ENCODE measurements at places on chromosomes 13 and 19.

- H3K27ac ChIP-seq: no peak overlapping the region
- H3K36me3 ChIP-seq: no peaks in the 10 kb centered on the region
- H3K27me3 ChIP-seq: no peaks in the 10 kb centered on the region
- no peak for DNase-seq
- no peaks in the 10 kb centered on the region for H3K4me1 ChIP-seq
These were observed 162.6 kb downstream of the TEX29 start for GRCh38 chr13:111482806-111483620.

GRCh38 chr13:71906448-71906847 is 39.4 kb upstream of the DACH1 start:
- no peaks in the 10 kb centered on the region for H3K27me3 ChIP-seq
- no peak overlapping the region for H3K4me3 ChIP-seq
- no peak for DNase-seq
- H3K36me3 ChIP-seq: no peaks in the 10 kb centered on the region
- no peaks in the 10 kb centered on the region for H3K4me1 ChIP-seq
- H3K27ac ChIP-seq: no peak overlapping the region

- no peak for DNase-seq
- peaks cover 14% of the 10 kb centered on the region for H3K4me1 ChIP-seq
- no peak overlapping the region for H3K27ac ChIP-seq
These were observed 3.1 kb downstream of the TRIR start for GRCh38 chr19:12731337-12731736.

- no peaks in the 10 kb centered on the region for H3K27me3 ChIP-seq
- no peaks in the 10 kb centered on the region for H3K36me3 ChIP-seq
- H3K4me3 ChIP-seq: no peak overlapping the region
- H3K27ac ChIP-seq: no peak overlapping the region
- DNase-seq: no peak
These were observed 1289.4 kb downstream of the PCDH9 start for GRCh38 chr13:65940720-65941119.

- H3K27ac ChIP-seq: no peak overlapping the region
- no peaks in the 10 kb centered on the region for H3K36me3 ChIP-seq
- DNase-seq: no peak
- no peak overlapping the region for H3K4me3 ChIP-seq
- no peaks in the 10 kb centered on the region for H3K27me3 ChIP-seq
- H3K4me1 ChIP-seq: peaks cover 7% of the 10 kb centered on the region
These were observed 6.2 kb downstream of the ABCC4 start for GRCh38 chr13:95295026-95295425.

GRCh38 chr13:42035905-42036521 is 12.4 kb upstream of the DGKH start:
- H3K27ac ChIP-seq: no peak overlapping the region
- DNase-seq: no peak
- peaks cover 35% of the 10 kb centered on the region for H3K27me3 ChIP-seq
- no peak overlapping the region for H3K4me3 ChIP-seq

Measured in T-helper 2 cell treated with Interferon-gamma antibody and Interleukin-4, amounts not matched to agents 5 μg/mL and 100 μg/mL, for 36 hours (primary cell).